ENCODE measurements at places on chromosomes 5 and 9.
A peak's percentile ranks its signal among the peaks of the same experiment; 100 is the strongest.

- peak; percentile 45 for DNase-seq
Measured at GRCh38 chr5:68419637-68420452, 204.3 kb downstream of the PIK3R1 start.

GRCh38 chr9:99336531-99336930, 114.4 kb downstream of the SEC61B start:
- no peak for DNase-seq

GRCh38 chr9:77523891-77524290, 124.2 kb downstream of the GNA14 start:
- no peak for DNase-seq

DNA sequence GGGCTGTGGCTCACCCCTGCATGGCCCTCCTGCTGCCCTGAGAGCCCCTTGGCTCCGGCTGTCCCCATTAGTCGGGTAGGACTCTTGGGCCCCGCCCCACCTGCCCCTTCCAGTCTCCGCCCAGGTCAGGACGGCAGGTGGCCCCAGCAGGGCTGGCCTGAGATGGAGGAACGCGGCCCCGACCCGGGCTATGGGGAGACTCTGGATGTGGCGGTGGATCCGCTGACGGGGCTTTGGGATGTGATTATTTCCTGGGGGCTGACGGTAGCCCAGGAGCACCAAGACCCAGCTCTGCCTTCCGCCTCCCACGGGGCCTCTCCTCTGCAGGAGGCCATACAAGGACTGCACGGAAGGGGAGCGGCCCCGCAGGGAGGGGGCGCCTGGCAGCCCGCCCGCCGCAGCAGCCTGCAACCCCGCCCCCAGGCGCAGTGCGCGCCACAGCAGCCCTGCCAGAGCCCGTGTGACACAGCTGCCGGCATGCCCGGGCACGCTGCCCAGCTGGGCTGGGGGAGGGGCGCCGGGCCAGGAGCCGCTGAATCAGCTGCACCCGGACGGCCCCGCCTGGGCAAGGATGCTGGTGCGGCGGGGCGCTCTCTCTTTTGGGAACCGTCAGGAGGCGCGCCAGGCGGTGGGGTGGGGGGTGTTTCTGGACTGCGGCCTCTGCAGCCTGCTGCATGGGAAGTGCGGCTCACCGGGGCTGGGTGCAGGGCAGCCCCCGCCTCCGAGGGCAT, 9.2 kb downstream of the TMEM250 start:
- DNase-seq: peak; percentile 71

DNA sequence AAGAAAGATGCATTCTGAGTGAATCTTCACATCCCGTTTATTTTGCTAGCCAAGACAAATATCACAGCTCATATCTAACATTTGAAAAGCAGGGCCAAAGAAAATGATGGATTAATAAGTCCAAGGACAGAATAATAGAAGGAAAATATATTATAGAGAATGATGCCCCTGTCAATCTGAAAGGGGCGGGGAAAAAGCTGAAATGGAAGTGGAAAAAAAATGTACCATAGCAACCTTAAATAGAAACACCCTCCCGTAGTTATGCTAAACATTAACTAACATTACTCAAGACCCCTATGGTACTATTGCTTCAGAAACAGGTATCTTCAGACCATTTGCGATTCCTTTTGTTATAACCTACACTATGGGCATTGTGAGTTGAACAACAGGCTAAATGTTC, 67.7 kb upstream of the SMARCA2 start:
- DNase-seq: no peak

GRCh38 chr5:154005648-154006047, 33.1 kb downstream of the FAM114A2 start:
- DNase-seq: no peak

- peak; percentile 25 for DNase-seq
Measured at GRCh38 chr9:122695696-122696095, 20.8 kb downstream of the OR1L3 start.

DNA sequence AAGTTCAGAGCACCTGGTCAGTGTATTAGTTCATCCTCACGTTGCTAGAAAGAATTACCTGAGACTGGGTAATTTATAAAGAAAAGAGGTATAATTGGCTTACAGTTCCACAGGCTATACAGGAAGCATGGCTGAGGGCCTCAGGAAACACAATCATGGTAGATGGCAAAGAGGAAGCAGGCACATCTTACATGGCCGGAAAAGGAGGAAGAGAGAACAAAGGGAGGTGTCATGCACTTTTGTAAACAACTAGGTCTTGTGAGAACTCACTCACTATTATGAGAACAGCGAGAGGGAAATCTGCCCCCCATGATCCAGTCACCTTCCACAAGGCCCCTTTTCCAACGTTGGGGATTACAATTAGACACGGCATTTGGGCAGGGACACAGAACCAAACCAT, 28.8 kb upstream of the CAVIN4 start:
- DNase-seq: no peak

DNA sequence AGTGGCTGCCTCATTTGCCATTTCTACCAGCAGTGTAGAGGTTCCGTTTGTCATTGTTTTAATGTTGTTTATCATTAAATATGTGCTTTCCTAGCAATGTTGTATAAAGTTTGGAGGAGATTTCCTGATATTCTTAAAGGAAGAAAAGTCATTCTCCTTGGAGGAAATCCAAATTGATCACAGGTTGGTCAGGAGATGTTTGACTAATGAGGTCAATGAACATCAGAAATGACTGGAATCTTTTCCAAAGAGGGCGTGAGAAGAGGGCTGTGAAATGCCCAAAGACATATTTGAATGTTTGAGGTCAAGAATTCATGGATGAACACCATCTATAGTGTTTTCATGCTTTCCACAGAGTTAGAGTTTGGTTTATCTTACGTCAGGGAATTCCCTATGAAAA, 471.3 kb downstream of the MAT2B start:
- DNase-seq: no peak

- DNase-seq: no peak
Measured at GRCh38 chr9:70950270-70950669, 171.2 kb downstream of the TRPM3 start.

DNA sequence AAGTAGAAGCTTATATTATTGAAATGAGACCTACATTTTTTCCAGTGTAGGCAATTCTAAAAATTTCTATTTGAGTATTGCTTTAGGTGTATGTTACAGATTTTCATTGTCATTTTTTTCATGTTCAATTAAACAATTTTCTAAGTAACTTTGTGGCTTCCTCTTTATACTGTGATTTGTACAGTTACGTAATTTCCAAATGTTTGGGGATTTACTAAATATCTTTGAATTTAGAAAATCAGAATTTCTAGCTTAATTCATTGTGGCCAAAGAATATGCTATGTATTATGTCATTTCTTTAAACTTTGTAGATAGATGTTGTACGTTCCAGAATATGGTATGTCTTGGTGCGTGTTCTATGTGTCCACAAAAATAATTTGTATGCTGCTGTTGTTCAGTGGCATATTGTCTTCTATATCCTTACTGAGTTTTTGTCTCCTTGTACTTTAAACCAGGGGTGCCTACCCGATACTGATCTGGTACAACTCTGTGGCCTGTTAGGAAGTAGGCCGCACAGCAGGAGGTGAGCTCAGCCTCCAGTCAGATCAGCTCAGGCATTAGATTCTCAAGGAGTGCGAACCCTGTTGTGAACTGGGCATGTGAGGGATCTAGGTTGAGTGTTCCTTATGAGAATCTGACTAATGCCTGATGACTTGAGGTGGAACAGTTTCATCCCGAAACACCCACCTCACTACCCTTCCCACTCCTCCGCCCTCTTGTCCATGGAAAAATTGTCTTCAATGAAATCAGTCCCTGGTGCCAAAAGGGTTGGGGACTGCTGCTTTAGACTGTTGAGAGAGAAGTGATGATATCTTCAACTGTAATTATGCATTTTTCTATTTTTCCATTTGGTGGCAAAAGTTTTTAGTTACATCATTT, 63.5 kb downstream of the UBE2R2 start:
- peak; percentile 27 for DNase-seq

GRCh38 chr5:83322273-83322924, 149.1 kb upstream of the VCAN start:
- peak; percentile 6 for DNase-seq

GRCh38 chr5:587403-587802, 24.7 kb upstream of the CEP72 start:
- no peak for DNase-seq

- no peak for DNase-seq
Measured at GRCh38 chr5:169083394-169084018, 217.4 kb downstream of the SLIT3 start.

- no peak for DNase-seq
Measured at GRCh38 chr9:28720746-28721145, 1147.5 kb upstream of the C9orf72 start.

GRCh38 chr9:70535546-70536323, 121.3 kb upstream of the KLF9 start:
- DNase-seq: no peak

GRCh38 chr9:86756576-86757381, 190.5 kb downstream of the GAS1 start:
- no peak for DNase-seq

DNA sequence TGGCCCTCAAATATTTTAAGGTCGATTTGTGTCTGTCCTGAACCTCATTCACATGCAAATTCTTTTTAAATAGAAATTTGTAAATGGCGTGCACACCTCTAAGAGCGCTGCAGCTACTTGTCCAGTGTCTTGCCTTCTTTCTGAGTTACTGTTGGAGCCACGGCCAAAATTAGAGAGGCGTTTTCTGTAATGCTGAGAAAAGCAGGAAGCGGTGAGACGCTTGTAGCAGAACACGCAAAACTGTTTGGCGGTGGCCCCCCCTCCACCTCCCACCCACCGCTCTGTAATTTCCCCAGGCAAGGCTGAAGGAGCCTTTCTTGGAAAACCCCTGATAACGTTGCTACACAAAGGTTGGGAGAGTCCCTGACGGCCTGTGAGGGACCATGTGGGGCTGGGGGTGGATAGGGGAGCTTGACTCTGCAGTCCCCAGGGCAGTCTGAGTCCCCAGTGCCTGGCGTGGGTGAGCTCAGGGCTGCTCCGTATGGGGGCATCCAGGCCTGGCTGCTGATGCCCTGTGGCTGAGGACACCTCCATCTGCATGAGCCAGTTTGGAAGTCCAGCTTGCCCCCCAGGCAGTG, 96.5 kb downstream of the GADD45G start:
- no peak for DNase-seq

DNA sequence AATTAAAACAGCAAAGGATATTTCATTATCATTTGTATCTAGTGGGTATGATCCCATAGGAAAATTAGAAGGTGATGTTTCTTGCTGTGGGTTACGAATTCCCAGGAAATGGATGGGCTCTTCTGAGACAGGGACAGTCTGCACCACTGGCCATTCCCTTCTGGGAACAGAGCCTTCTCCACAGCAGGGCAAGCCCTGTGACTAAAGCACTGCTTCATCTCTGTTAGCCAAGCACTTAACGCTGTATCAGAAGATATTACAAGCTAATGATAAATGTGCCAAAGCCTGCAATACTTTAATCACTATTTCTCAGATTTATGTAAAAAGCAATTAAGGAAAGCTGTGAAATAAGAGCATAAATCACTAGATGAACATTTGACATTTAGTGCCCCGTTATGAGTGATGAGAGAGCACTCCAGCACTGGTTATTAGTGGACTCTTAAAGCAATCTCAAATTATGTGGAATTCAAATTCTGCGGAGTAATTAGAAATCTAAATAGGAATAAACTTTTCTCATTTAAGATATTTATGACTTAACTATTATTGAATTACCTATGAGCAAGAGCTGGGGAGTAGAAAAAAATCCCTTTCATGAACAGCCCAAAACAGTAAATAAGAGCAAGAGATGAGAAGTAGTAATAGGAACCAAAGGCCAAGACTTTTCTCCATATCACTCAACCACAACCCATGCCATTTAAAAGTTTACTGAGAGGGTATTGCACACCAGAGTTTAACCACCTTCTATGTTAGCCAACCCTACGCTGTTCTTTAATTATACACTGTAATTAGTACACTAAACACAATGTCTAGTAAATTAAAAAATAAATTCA, 49.2 kb downstream of the FAM240B start:
- DNase-seq: no peak

- peak; percentile 55 for DNase-seq
Measured at GRCh38 chr5:171387970-171388815, 544 bp downstream of the NPM1 start.

- DNase-seq: no peak
Measured at GRCh38 chr5:153084511-153084910, 406.0 kb upstream of the GRIA1 start.

- DNase-seq: no peak
Measured at GRCh38 chr5:2049876-2050275, 167.2 kb upstream of the IRX4 start.

DNA sequence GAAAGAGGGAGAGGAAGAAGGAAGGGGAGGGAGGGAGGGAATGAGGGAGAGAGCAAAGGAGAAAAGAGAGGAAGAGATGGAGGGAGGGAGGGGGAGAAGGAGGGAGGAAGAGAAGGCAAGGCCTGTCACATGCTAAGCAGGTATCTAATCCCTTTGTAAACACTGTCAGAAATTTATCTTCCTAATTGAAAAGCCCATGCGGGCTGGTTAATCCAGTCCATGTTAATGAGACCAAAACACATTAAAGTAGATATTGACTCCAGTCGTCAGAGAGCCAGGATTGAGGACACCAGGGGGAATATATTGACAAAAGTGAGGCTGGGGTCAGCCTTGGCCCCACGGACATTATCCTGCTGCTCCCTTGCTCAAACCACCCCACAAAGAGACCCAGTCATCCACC, 37.4 kb upstream of the ALDH1B1 start:
- DNase-seq: no peak

DNA sequence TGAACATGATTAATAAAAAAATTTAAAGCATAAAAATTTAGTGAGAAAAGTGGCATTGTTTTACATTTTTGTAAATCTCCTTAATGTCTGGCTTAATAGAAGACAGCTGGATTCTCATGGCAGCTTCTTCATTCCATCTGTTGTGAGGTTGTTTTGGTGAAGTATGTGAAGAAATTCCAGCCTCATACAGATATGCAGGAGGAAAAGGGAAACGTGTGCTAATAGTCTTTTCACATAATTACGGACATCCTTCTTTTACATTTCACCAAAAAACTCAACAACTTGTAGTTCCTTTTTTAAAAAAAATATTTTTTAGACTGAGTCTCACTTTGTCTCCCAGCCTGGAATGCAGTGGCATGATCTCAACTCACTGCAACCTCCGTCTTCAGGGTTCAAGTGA, 46.9 kb downstream of the HACD4 start:
- DNase-seq: no peak

DNA sequence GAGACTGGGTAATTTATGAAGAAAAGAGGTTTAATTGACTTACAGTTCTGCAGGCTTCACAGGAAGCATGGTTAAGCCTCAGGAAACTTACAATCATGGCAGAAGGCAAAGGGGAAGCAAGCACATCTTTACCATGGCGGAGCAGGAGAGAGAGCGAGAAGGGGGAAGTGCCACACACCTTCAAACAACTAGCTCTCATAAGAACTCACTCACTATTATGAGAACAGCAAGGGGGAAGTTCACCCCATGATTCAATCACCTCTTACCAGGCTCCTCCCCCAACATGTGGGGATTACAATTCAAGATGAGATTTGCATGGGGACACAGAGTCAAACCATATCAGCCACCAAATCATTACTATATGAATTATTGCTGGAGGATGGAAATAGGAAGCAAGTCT, 30.3 kb upstream of the STX17 start:
- no peak for DNase-seq
